ENCODE measurements at places on chromosomes 13 and 19.

DNA sequence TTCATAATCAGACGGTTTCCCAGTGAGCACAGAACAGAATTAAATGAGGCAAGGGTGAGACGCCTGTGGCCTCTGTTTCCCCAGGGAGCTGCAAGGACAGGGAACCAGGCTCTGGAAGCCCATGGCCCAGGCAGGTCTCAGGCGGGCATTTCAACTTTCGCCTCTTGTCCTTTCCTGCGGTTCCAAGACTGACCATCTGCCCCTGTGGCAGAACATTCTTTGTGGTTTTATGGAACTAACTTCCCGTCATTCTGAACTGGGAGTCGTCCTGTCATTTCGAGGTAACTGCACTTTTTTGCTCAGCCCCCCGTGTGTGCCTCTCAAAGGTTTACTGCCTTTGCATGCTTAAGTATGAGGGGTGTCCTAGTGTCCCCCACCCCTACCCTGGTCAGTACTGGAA is 70.9 kb downstream of the KL start:
- DNase-seq = no peak

- DNase-seq = no peak
Measured at GRCh38 chr13:34833562-34834182, 108.4 kb upstream of the NBEA start.

DNA sequence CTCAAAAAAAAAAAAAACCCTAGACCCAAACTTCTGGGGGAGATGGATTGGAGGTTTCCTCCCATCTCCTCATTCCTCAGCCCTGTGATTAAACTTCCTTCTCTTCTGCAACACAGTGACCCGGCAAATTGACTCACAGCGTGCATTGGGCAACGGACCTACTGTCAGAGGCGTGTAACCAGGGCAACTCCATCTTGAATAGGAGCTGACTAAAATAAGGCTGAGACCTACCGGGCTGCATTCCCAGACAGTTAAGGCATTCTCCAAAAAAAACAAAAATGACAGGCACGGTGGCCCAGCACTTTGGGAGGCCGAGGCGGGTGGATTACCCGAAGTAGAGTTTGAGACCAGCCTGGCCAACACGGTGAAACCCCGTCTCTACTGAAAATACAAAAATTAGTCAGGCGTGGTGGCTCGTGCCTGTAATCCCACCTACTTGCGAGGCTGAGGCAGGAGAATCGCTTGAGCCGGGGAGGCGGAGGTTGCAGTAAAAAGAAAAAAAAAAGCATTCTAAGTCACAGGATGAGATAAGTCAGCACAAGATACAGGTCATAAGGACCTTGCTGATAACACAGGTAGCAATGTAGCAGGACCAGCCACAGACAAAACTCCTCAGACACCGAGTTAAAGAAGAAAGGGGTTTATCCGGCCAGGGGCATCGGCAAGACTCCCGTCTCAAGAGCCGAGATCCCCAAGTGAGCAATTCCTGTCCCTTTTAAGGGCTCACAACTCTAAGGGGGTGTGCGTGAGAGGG is 5.4 kb upstream of the NLRP7 start:
- no peak for DNase-seq

DNA sequence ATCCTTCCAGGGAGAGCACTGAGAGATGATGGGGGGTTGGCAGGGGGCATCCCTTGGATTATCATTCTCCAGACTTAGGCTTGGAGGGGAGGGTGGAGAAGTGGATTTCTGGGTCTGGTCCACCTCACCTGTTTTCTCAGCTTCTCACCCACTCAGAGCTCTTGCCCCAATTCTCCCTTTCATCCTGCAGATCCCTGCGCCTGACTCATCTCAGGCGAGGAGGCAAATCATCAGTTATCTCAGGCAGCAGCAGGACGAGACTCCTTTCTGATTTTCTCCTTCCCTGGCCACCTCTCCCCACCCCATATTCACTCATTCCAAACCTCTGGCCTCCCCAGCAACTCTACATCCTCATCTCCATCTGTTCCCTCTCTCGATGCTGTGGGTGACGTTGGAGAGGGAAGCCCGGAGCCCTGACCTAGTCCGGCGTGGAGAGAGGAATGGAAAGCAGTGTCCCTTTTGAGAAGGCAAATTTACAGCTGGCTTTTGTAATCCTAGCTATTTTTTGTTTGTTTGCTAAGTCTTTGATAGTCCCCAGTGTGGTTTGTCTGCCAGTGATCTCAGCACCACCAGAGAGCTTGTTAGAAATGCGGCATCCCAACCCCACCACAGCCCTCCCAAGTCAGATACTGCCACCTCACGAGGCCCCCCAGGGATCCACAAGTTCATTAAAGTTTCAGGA is 24.0 kb upstream of the TPT1 start:
- DNase-seq = no peak

- peak; percentile 90 for DNase-seq
Measured at GRCh38 chr19:55216461-55217198, 7.3 kb upstream of the PTPRH start.

- DNase-seq = no peak
Measured at GRCh38 chr19:14412324-14412995, 6.7 kb downstream of the DDX39A start.

Data from NCI-H1092 treated with DMSO at 0.1 percent for 48 hours (cell line).